ENCODE measurements at places on chromosomes 2 and 18. TPM values are rescaled to one million over a fixed set of nuclear protein-coding genes. Genes with fewer than 3 reads are reported as not detected.

GRCh38 chr2:195672674-195673073 lies 15.6 kb downstream of the SLC39A10 start:
- DNase-seq, result no peak

Gene FMNL2
- 29.0 TPM for total RNA-seq

DNA sequence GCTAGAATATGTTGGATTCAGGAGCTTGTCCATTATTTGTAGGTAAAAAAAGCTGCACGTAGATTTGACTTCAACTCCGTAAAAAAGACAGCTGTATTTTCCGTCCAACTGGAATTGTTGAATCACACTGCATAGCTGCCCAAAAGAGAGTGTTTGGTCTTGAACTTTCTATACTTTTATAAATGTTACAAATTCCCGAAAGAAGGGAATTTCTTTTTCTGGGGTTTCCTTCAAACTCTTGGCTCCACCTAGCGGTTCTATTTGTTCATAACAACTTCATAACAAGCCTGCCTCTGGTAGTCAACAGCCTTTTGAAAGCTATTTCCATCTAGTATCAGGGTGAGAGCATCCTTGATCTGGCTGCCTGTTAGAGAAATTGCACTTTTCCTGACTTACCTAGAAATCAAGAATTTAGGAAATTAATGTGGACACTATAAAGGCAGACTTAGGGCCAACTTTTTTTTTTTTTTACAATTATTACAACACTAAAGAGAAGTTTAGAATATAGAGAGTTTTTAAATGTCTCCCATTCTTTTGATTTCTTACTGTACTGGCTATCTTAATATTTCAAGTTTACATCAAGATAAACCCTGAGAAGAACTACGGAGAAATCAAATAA lies 48.1 kb downstream of the TMEM185B start:
- peak; percentile 23 for DNase-seq

DNA sequence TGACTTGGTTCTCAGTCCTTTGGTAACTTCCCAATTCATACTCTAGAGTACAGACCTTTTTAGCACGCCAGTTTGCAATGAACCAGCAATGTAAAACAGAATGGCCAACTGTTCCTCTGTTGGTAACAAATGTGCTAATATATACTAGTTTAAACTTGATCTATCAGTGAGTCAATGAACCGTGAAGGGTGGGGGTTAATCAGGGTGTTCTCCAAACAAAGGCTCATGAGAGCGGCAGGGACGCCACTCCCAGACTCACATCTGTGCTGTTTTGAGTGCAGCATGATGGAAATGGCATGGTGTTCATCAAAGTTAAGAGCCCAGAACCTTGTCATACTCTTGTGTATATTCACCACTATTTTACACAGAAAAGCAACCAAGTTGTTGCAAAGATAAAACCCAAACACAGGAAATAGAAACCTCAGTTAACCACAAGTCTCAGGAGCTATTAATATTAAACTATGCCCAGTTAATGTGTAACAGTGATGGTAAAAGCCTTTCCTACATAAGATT lies 70.3 kb downstream of the CERKL start:
- DNase-seq, result no peak

Gene WDR35
- total RNA-seq, result 17.8 TPM

Gene RTTN
- 16.2 TPM for total RNA-seq

DNA sequence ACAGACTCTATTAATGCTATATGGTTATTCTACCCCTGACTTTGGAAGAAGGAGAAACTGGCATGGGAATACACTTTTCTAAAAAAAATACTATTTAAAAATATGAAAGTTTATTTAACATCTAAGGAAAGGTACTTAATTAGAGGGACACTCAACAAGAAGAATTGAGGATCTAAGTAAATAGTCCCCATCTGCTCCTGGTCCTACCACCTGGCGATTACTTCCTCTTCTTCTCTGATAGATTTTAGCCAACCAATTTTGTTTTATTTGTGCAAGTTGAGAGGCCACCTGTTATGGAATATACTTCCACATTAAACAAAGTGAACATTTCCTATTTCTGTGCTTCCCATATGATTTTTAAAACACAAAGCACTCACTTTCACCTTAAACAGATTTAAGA lies 111.7 kb downstream of the BCL2 start:
- no peak for DNase-seq

- no peak for DNase-seq
Observed at GRCh38 chr18:59381949-59382348, 22.9 kb upstream of the LMAN1 start.

DNA sequence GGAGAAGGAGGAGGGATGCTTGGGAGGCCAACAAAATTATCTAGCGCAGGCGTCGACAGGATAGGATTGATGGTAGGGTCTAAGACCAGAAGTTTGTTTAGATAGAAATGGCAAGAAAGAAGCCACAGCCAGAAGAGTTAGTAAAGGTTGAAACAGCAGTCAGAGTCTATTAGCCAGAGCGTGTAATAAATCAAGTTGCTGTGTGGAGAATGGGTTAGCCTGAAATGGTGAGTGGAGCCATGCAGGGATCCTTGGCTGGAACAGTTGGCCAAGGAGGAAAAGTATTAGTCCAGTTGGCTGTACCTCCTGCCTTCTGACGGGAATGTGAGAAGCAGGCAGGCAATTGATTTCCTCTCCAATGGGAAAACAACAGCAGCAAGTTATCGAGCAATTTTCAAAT lies 190.7 kb upstream of the CCDC68 start:
- DNase-seq, result no peak

Gene CSRNP3
- 2.7 TPM for total RNA-seq

- DNase-seq, result no peak
Observed at GRCh38 chr2:6822406-6822805, 43.3 kb downstream of the CMPK2 start.

DNA sequence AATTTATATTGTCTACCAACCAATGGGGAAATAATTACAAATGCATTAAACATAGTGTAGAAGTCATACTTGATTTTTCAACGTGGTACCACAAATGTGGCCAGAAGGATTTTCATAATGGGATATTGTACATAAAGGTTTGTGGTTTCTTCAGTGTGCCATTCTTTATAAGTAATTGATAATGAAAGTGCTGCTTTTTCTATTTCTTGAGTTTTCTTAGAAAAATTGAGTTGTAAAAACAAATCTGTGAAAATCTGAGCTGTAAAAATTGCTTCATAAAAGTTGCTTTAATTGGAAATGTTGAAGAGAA lies 103.6 kb downstream of the KYNU start:
- DNase-seq, result no peak

GRCh38 chr2:219736209-219736608 lies 108.8 kb downstream of the SLC4A3 start:
- DNase-seq, result peak; percentile 42

- no peak for DNase-seq
Observed at GRCh38 chr2:85956646-85957039, 67.9 kb upstream of the ST3GAL5 start.

DNA sequence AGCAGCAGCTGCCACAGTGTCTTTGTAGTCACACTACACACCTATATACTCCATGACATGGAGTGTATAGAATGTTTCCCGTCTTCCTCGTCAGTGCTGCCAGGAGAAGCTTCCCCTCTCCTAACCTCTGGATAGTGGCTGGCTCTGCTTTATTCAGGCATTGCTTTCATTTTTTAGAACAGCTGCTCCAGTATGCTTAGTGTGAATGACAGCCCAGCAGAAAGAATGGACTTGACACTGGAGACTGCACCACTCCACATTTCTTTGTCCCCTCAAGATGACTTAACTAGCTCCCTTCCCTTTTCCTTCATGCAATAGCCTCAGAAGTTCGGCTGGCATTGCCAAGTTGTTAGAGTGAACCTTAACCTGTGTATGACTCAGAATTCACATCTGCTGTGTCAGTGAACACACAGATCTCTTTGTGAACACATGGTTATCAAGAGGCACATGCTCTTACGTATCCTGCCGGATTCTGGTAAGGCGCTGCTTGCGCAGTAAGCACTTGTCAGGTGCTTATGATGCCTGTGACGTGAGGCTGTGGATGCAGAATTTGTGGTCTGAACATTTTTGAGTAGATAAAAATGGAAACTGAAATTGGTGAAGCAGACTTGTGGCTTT lies 73.9 kb downstream of the NEDD4L start:
- peak; percentile 66 for DNase-seq

DNA sequence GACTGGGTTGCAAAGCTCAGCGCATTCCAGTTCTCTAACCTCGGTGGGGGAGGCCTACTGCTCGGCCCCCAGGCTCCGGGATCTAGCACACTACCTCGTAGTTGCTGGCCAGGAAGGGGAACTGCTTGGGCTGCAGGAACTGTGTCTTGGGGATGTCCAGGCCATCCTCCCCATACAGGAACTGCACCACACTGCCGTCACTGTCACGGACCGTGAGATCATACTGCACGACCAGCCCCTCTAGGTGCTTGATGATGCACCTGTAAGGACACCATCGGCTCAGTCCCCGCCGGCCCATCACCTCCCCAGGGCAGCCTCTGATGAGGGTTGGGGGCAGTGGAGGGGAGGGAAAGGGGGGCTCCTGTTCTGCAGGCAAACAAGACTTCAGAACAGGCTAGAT lies 61.6 kb downstream of the POLR1A start:
- no peak for DNase-seq

DNA sequence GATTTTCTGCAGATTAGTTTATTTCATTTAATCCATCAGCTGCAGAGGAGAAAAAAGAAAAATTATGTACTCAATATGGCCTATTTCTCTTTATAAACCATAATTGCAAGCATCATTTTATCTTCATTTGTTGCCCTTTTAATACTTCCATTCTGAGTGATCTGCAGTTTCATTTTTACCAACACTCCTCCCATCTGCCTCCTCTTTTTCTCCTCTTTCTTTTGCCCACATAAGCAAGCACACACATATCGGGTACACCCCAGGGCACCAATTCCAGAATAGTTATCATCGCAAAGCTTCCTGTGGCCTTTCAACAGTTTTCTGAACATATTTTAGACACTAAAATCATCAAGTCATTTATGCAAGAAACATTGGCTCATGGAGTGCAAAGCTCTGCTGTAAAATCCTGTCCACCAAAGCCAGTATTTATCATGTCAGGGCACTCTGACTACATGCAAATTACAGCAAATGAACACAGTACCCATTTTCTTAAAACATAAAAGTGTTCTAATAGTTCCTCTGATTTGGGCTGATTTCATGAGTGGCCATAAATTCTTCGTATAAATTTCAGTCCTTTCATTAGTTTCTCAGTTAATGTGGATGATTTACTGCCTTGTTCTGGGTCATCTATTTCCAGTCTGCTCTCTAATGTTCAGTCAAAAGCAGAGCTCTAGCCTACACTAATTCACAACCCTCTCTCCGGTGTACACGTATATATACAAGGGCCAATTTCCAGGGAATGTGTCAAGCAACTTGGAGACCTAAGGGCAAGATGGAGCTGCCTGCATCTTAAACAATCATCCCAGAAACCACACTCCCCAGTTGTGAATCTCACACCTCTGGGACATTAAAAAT lies 281.3 kb downstream of the STK39 start:
- no peak for DNase-seq

DNA sequence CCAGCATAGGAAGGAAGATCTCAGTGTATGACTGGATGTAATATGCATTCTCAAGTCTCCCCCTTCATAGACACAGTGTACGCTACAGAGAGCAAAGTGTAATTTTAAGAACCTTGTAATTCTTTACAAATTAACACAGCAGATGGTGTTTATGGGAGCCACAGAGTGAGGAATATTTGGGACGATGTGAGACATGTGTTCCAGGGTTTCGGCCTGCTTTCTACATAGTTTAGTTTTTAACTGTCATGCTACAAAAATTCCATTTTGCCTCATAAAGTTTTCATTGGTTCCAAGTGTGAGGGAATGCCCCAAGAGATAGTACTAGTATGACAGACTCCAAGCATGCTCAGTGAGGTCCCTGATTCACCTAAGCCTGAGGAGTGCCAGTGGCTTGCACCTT lies 76.2 kb upstream of the LRRTM1 start:
- no peak for DNase-seq

- DNase-seq, result no peak
Observed at GRCh38 chr2:36564377-36564930, 33.5 kb downstream of the FEZ2 start.

- DNase-seq, result peak; percentile 21
Observed at GRCh38 chr2:63023444-63023843, 27.2 kb upstream of the OTX1 start.

GRCh38 chr2:188610827-188611226 lies 319.2 kb downstream of the GULP1 start:
- no peak for DNase-seq

- DNase-seq, result no peak
Observed at GRCh38 chr2:44663471-44664073, 277.9 kb upstream of the SIX3 start.

Gene CCL20
- total RNA-seq, result 3.8 TPM

- peak; percentile 17 for DNase-seq
Observed at GRCh38 chr18:74375999-74376398, 60.4 kb downstream of the C18orf63 start.

Gene TAF1B
- total RNA-seq, result 82.7 TPM

GRCh38 chr2:33521791-33522281 lies 45.4 kb downstream of the RASGRP3 start:
- DNase-seq, result no peak

Gene VWA3B
- total RNA-seq, result 0.77 TPM

DNA sequence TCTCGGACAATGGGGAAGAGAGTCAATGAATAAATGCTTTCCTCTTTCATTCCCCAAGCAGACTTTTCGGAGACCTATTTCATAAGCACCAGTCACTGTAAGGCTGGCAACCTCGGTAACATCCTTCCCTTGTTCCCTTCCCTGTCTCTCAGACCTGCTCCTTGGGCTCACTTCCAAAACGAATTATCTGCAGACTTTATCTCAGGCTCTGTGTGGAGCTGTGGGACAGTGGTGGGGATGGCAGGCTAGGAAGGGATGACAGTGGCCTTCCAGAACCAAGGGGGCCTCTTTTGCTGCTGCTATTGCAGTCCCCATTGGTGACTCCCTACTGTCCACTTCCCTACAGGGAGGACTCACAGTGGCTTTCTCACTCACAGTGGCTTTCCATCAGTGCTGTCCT lies 185.6 kb upstream of the MEX3C start:
- no peak for DNase-seq

DNA sequence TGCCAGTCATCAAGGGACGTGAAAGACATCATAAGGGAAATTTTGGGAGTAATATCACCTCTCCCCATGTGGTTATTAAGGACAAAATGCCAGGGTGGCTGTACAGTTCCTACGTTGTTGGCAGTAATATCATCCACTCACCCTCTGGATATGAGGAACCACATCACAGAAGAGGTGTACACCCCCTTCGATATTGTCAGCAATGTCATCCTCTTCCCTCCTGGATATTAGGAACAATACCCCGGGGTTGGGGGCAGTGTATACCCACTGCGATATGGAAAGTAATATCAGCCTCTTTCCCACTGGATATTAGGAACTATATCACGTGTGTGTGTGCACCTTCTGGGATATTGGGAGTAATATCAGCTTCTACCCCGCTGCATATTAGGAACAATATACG lies 1933.3 kb downstream of the SUCLG1 start:
- DNase-seq, result no peak

Gene RNU2-63P
- not detected for total RNA-seq

Gene ALLC
- total RNA-seq, result 0.11 TPM

GRCh38 chr2:154226931-154227330 lies 355.2 kb downstream of the GALNT13 start:
- no peak for DNase-seq

DNA sequence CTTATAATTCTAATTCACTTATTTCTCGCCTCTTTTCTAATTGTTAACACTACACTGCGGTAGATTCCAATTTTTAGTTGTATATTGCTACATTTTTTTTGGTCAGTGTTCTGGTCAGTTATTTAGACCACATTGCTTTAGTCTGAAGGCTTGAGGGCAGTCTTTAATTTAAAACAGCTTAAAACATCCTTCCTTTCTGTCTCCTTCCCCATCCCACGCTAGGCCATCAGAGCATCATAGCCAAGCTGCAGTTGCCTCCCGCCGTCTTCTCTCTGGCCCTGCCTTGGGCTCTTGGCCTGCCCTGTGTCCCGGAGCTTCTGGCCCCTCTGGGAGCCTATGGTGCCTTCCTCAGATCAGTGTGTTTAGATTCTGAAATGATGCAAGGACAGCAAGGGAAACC lies 52.6 kb upstream of the GLI2 start:
- no peak for DNase-seq

Gene AGXT
- total RNA-seq, result not detected
